Right cardiac atrium (tissue), 5 donors: ENCODE measurements at places on chromosomes 2 and 18. TPM values are rescaled to one million over a fixed set of nuclear protein-coding genes. Genes with fewer than 3 reads are reported as not detected.

DNA sequence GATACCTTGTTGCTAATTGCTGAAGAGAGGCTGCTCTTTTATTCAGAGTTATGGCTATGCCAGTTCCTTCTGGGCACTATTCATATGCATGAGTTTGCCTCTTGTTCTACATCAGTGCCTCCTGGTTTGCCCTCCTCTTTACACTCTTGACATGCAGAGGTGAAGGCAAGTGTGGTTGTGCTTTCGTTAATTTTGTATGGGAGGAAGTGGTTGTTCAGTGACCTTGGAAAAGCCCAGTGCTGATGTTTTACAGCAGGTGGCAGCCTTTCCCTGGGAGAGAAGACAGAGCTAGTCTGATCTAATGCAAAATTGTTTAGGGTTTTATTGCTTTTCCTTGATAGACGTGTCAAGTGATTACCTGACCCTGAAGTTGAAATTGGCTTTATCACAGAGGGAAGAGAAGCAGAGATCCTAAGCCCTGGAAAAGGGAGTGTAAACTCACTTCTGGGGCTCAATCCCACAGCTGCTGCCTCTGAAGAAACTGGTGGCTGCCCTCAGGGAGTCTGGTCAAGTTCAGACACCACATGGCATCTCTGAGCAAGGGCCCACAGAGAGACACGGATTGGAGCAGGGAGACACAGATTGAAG is 30.5 kb upstream of the VPS54 start:
- peak; percentile 75 for DNase-seq

DNA sequence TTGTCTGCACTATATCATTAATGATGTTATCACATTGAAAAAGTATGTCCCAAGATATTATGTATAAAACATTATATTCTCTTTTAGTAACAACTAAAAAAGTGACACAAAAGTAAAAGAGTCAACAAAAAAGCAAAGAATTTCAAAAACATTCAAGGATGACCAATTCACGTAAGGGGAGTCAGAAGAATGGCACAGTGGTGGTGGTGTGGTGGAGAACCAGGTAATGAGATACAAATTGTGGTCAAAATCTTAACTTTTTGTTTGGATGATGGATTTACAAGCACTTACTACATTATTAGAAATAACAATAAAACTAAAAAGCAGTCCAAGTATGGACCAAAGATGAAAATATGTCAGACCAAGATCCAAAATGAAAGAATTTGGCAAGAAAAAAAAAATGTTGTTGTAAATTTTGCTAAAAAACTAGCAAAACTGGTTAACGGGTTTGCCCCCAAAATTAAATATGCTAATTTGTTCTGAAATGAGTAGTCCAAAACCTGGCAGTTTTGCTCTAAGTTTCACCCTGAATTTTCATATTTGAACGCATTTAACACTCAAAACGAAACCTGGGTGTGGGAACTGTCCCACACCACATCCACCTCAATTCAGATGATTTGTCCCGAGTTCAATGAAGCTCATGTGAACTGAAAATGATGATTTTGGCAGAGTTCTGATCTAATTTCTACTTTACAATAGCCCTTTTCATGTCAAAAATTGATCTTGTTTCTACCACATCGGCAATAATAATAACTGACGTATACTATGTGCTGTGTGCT is 135.8 kb downstream of the IKZF2 start:
- DNase-seq: no peak

DNA sequence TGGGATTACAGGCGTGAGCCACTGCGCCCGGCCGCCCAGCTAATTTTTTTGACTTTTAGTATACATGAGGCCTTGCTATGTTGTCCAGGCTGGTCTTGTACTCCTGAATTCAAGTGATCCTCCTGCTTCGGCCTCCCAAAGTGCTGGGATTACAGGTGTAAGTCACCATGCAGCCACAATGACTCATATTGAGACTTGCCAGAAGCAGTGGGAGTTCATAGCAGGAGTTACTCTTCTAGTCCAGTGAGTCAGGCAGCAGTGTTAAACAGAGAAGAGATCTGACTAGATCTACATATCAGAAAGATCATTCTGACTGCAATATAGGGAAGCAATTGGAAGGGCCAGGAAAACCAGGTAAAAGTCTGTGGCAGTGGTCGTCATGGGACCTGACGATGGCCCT is 1.5 kb upstream of the FLACC1 start:
- no peak for DNase-seq

GRCh38 chr2:240052524-240052923 is 797 bp downstream of the OR6B3 start:
- DNase-seq: no peak

- no peak for DNase-seq
Measured at GRCh38 chr2:118945881-118946280, 3.9 kb downstream of the MARCO start.

- peak; percentile 37 for DNase-seq
Measured at GRCh38 chr2:46981662-46982350, 66.2 kb upstream of the MCFD2 start.

DNA sequence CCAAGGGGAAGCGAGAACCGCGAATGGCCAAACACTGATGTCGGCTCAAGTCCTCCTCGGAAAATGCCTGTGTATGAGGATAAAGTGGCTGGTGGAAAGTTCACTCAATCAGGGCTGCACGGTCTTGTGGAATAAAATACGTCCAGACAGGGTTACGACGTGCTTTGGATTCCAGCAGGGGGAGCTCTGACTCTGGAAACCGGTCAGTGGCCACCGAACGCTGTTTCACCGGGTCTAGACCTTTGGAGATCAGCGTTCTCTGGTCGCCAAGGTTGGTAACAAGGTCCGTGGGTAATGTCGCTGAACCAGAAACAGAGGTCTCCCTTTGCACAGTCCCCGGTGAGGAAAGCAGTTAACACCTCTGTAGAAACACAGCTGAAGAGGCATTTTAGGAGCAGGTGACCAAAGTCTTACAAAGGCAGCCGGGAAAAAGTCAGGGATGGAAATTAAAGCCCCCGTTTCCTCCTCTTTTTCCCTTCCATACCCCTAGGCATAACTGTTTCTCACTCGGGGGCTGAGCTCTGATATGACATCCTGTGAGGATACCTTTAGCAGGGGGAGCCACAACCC is 47.8 kb downstream of the CDCA7 start:
- DNase-seq: peak; percentile 87

- DNase-seq: no peak
Measured at GRCh38 chr18:45876161-45876560, 50.7 kb downstream of the SIGLEC15 start.

DNA sequence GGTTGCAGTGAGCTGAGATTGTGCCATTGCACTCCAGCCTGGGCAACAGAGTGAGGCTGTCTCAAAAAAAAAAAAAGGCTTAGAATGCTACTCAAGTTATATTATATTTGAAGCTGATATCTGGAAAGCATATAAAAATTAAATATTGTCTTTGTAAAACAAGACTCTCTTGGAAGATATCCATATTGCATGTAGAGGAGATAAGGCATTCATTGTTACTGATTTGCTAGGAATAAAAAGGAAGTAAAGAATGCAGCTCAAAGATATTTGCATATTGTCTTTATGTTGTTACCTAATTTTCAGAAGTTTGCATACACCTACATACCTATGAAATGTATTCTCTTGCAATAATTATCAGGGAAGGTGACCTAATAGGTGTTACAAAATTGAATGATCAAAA is 79.4 kb downstream of the MYOM1 start:
- DNase-seq: no peak

DNA sequence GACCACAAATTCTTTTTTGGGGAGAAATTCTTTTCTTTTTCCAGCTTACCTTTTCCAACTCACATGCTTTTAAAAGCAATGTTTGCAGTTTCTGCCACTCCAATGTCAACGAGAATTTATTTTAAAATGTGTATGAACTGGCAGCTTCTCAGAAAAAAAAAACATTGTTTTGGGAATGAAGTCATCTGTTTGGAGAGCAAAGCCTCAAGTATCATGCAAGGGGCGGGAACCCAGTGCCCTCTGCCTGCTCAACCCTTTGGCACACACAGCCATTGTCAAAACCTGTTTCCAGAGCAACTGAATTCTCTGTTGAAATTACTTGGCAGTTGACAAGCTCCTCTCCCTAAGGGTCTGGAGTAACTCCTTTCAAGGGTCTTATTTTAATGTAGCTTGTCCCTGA is 128.5 kb downstream of the QPCT start:
- DNase-seq: peak; percentile 58

- DNase-seq: no peak
Measured at GRCh38 chr2:106537047-106537446, 49.9 kb downstream of the CD8B2 start.

DNA sequence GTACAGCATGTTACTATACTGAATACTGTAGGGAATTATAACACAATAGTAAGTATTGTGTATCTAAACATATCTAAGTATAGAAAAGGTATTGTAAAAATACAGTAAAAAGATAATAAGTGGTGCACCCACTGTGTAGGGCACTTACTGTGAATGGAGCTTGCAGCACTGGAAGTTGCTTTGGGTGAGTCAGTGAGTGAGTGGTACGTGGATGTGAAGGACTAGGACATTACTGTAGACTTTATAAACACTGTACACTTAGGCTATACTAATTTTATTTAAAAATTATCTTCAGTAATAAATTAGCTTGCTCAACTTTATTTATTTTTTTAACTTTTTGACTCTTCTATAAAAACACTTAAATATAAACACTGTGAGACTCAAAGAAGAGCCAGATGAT is 82.6 kb downstream of the MTA3 start:
- DNase-seq: no peak

DNA sequence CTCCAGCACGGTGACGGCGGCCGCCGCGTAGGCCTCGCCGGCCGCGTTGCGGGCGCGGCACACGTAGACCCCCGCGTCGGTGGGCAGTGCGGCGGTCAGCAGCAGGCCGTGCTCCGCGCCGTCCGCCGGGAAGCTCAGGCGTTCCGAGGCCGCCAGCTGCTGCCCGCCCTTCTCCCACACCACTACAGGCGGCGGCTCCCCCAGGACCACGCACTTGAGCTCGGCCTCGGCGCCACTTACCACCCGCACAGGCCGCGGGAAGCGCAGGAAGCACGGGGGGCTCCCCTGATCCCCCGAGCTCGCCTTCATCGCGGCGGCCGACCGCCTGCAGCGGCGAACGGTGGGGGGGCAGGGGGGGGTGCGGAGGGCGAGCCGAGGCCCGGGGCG is 422 bp downstream of the OBSL1 start:
- DNase-seq: peak; percentile 74

The FRZB gene
- total RNA-seq: 7.1 TPM

The PLGLB2 gene
- total RNA-seq: 0.43 TPM

The CCDC102B gene
- 10.6 TPM for total RNA-seq

The ACVR1C gene
- total RNA-seq: 0.69 TPM
